ENCODE measurements at places on chromosomes 1 and 21. TPM values are rescaled to one million over a fixed set of nuclear protein-coding genes. Genes with fewer than 3 reads are reported as not detected.

Gene UTS2
- total RNA-seq, result 3.0 TPM

- DNase-seq, result no peak
These were observed 201.1 kb downstream of the MATN1 start for GRCh38 chr1:30522031-30523004.

DNA sequence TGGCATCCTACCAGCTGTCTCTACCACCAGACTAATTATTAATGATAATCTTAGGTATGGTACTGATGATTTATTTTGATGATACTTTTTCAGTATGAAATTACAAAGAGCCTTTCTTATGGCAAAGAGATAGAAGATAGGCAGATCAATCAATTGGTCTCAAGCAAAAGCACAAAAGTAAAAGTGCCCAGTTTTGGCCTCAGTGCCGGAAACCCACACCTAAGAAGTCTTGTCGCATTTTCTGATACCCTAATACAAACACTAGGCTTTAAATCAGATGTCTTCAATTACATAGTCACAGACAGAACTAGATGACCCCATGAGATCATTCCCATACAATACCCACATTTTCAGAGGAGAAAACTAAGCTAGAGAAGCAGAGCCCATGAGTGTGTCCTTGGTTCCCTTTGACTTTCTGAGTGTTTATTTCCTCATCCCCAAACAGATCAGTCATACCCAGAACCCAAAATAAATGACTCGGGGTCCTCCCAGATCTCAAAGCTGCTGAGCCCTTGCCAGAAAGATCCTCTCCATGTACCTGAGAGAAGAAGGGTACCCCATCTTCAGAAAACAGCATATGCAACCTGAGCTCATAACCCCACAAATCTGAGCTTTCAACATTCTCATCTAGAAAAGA is 7.7 kb downstream of the ITPKB start:
- no peak for DNase-seq

Gene AADACL3
- total RNA-seq, result not detected

DNA sequence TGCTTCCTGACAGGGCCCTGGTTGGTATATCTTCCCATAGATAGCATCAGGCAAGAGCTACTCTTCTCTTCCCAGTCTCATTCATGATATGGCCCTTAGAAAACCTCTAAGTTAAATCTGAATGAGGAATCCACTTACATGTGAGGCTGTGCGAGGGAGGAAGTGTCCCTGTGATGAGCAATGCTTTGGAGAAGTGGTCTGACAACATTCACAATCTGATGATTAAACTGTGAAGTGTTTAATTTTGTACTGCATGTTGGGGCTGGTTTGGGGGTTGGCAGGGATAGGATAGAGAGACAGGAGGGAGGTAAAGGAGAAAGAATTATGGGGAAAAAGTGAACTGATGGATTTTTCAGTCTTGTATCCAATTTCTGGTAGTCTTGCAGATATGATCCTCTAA is 421.2 kb upstream of the DAB1 start:
- no peak for DNase-seq

- DNase-seq, result no peak
These were observed 23.0 kb downstream of the MTARC1 start for GRCh38 chr1:220809704-220810103.

- no peak for DNase-seq
These were observed 505.2 kb downstream of the SMYD3 start for GRCh38 chr1:246001837-246002230.

Gene HFM1
- 0.07 TPM for total RNA-seq

GRCh38 chr1:52862666-52863458 is 20.3 kb downstream of the ZYG11A start:
- DNase-seq, result no peak

Gene NT5C1A
- total RNA-seq, result not detected

- DNase-seq, result no peak
These were observed 370.5 kb upstream of the PBX1 start for GRCh38 chr1:164188497-164188896.

- DNase-seq, result no peak
These were observed 181.1 kb upstream of the APP start for GRCh38 chr21:26351661-26352060.

DNA sequence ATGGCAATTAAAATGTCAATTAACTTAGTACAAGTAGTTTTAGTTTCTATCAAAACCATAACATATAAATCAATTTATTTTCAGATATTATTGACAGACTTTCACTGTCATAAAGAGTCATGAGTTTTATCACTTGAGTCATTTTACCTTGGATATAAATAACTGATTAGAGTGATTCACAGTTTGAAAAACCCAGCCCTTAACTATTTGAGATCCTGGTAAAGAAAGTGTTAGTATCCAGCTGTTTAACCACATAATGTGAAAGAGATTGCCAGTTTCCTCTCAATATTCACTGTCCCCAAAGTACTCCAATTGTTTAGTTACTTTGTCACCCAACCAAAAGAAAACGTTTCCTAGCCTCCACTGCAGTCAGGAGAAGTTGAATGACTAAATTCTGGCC is 91.3 kb downstream of the UCHL5 start:
- DNase-seq, result no peak

Gene NFIA
- total RNA-seq, result 17.2 TPM

DNA sequence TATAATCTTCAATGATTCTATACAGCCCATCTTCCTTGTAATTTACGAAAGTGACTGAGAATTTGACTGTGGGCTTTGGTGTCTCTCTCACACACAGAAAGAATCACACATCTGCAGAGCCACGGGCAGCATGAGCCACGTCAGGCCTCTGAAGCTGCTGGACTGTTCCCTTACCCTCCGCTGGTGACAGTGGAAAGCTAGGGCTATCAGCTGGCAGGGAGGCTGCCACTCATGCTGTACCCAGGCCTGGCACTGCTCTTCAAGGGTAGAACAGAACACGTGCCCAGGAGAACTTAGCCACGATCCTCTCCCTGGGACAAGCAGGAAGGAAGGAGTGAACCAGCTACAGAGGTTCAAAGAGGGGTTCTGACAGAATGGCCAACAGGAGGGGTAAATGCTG is 90.7 kb downstream of the JAK1 start:
- DNase-seq, result no peak

Gene VSIG8
- not detected for total RNA-seq

Measured in HCT116 (cell line).